Ascending aorta (tissue), 2 donors: ENCODE measurements at places on chromosomes 1 and 21.

DNA sequence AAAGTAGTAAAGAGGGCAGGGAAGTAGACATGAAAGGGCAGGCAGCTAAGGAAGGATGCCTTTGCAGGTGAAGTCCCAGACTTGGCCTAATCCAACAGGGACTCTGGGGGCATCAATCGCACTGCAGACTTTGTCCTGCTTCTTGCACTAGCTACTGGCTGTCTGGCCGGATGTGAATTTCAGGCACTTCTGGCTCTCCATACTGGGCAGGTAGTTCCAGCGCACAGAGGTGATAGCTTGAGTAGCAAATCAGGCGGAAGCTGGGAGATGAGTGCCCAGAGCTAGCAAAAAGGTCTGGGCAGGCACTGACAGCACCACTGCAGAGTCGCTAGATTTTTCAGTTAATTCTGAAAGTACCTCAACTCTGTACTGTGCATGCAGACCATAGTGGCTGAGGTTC lies 997 bp downstream of the RSPH1 start:
- no peak overlapping the region for H3K27ac ChIP-seq
- peak; percentile 46 for DNase-seq
- no peaks in the 10 kb centered on the region for H3K4me1 ChIP-seq
- H3K27me3 ChIP-seq, result no peaks in the 10 kb centered on the region

GRCh38 chr1:197066719-197067456 lies at the start of gene F13B:
Gene F13B, minus strand, starts transcription at chr1:197067260. Its CDS starts 37 bp downstream, at chr1:197067223.
- DNase-seq, result no peak
- no peaks in the 10 kb centered on the region for H3K27me3 ChIP-seq
- H3K4me1 ChIP-seq, result no peaks in the 10 kb centered on the region
- H3K4me3 ChIP-seq, result no peak within 1 kb of the TSS
- no peak within 1 kb of the TSS for H3K27ac ChIP-seq

DNA sequence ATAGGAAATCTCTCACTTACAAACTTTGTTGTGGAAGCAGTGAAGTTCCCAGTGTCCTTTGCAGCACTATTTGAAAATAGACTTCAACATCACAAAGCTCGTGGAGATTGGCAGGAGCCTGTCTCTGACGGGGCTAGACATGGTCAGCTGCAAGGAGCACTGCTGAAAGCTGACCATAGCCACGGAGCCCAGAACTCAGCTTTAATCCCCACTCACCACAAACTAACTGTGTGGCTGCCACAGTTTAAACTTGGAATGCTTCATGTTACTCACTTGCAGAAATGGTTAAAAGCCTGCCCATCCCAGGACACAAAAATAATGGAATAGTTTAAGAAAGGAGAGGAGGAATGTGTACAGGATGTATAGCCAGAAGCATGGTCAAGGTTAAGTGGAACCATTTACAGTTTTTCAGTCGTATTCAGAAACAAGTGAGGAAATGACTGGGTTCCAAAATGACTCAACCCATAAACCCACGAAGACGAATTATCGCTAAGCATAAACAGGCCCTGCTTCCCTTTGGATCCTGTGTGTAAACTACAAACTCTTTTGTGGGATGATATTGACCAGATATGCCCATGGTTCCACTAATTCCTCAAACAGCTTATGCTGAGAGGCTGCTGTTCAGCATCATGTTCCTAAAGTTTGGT lies 18.2 kb downstream of the DNALI1 start:
- no peaks in the 10 kb centered on the region for H3K27me3 ChIP-seq
- H3K4me1 ChIP-seq, result no peaks in the 10 kb centered on the region
- no peak overlapping the region for H3K27ac ChIP-seq

DNA sequence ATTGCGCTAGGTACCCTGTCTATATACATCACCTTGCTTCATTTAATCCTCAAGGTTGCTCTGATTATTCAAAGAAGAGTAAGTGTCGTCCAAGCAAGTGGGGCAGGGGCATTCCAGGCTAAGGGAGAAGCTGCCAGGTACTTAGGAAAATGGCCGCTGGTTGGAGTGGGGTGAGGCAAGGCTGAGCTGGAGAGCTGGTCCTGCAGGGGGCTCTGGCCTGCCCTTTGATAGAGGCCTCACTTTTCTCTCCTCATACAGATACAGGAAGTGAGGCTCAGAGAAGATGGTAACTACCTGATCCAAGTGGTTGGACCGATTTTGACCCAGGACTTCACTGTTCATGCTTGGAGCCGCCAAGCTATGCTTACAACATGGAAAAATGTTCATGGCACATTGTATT lies 86.9 kb upstream of the ZBTB40 start:
- no peak overlapping the region for H3K4me3 ChIP-seq
- no peak for DNase-seq
- H3K36me3 ChIP-seq, result no peaks in the 10 kb centered on the region
- H3K4me1 ChIP-seq, result no peaks in the 10 kb centered on the region

GRCh38 chr1:41323243-41323642 lies 38.0 kb upstream of the FOXO6 start:
- no peaks in the 10 kb centered on the region for H3K36me3 ChIP-seq
- no peak overlapping the region for H3K27ac ChIP-seq
- no peak overlapping the region for H3K4me3 ChIP-seq
- no peak for DNase-seq
- peaks cover 10% of the 10 kb centered on the region for H3K4me1 ChIP-seq

DNA sequence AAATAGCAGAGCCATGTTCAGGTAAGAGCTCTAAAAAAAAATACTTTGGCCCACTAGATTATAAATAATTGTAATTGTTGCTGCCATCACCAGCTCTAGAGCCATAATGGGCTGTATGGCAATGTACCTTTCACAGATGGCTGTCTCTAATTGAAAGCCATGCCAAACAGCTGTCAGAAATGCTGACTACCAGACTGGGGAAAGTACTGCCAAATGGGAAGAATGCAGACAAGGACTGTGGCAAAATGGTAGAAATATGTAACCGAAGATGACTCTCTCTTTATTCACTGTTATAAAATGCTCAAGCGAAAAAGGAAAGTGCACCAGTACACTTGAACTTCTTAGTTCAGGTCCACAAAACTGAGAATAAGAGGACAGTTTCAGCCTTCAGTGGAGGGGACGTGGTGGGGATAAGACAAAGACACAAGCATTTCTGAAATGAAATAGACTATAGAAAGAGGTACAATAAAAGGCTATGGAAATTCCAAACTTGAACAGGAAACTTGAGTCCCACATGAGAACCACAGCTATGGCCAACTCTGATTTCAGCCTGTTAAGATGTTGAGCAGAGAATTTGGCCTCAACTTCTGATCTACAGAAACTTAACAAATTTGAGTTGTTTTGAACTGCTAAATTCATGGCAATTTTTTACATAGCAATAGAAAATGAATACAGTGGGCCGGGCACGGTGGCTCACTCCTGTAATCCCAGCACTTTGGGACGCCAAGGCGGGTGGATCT lies 46.5 kb upstream of the LPGAT1 start:
- H3K27me3 ChIP-seq, result no peaks in the 10 kb centered on the region
- no peak overlapping the region for H3K4me3 ChIP-seq

- peak overlapping the region; percentile 99 for H3K27ac ChIP-seq
- H3K4me1 ChIP-seq, result peaks cover 15% of the 10 kb centered on the region
- no peaks in the 10 kb centered on the region for H3K27me3 ChIP-seq
- peak overlapping the region; percentile 100 for H3K4me3 ChIP-seq
- H3K36me3 ChIP-seq, result no peaks in the 10 kb centered on the region
- peak; percentile 51 for DNase-seq
Measured at GRCh38 chr1:22053861-22054770, 1.6 kb downstream of the CDC42 start.

DNA sequence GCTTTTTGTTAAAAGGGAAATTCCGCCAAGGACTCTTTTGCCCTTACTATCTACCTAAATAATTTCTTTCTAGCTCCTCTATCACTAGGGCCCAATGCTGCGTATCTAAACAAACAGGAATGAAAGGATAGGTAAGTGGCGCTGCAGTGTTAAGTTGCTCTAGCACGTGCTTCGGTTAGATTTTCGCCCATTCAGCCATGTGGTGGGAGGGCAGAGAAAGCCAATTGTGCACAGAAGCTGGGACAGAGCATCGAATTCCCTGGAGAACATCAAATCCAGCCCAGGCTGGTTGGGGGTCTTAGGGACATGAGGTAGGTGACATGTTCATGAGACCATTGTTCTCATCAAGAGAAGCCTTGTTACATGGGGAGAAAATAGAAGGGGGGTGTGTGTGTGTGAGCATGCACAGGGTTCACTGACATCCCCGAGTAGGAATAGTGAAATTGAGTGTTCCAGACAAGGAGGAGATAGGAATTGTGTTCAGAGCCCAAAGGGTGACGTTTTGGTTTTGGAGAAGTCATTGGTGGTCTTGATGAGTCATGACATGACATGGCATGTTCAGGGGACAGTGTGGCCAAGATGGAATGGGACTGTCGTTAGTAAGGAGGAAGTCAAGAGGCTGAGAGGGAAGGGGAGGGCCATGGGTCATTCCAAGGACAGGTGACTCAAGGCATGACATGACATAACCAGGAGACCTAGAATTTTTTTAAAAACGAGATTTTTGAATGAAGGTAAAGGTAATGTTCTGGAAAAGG lies 107.1 kb downstream of the TLR5 start:
- no peaks in the 10 kb centered on the region for H3K4me1 ChIP-seq
- no peaks in the 10 kb centered on the region for H3K27me3 ChIP-seq
- H3K4me3 ChIP-seq, result no peak overlapping the region
- no peaks in the 10 kb centered on the region for H3K36me3 ChIP-seq
- DNase-seq, result no peak
- no peak overlapping the region for H3K27ac ChIP-seq

- H3K27ac ChIP-seq, result no peak overlapping the region
- no peak overlapping the region for H3K4me3 ChIP-seq
- no peak for DNase-seq
- H3K27me3 ChIP-seq, result no peaks in the 10 kb centered on the region
- H3K36me3 ChIP-seq, result peaks cover 26% of the 10 kb centered on the region
- H3K4me1 ChIP-seq, result no peaks in the 10 kb centered on the region
Measured at GRCh38 chr1:25836695-25837094, 16.9 kb downstream of the MTFR1L start.

- no peak overlapping the region for H3K27ac ChIP-seq
- no peak for DNase-seq
- H3K4me1 ChIP-seq, result no peaks in the 10 kb centered on the region
- no peaks in the 10 kb centered on the region for H3K36me3 ChIP-seq
- H3K27me3 ChIP-seq, result no peaks in the 10 kb centered on the region
- H3K4me3 ChIP-seq, result no peak overlapping the region
Measured at GRCh38 chr1:36513676-36514473, 31.2 kb upstream of the CSF3R start.

DNA sequence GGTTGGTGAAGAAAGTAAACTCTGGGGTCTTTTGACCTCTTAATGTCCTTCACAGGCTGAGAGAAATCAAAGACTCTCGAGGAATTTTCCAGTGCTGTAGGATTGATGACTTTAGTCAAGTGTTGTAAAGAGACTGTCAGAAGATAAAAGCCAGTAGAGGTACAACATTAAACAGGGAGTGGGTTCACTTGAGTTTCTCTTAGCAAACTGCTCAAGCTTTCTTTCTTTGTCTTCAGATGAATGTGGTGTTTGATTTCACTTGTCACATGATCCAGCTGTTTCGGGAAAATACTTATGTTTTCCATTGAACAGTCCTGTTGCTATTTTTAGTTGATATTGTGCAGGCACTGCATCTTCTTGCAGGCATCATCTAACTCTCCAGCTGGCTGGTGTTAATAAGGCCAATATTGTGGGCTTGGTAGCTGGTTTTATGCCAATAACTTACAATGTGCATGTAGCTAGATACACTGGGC lies 45.6 kb downstream of the XCL2 start:
- no peaks in the 10 kb centered on the region for H3K4me1 ChIP-seq
- no peak overlapping the region for H3K4me3 ChIP-seq
- no peak for DNase-seq
- no peaks in the 10 kb centered on the region for H3K36me3 ChIP-seq
- H3K27me3 ChIP-seq, result no peaks in the 10 kb centered on the region

DNA sequence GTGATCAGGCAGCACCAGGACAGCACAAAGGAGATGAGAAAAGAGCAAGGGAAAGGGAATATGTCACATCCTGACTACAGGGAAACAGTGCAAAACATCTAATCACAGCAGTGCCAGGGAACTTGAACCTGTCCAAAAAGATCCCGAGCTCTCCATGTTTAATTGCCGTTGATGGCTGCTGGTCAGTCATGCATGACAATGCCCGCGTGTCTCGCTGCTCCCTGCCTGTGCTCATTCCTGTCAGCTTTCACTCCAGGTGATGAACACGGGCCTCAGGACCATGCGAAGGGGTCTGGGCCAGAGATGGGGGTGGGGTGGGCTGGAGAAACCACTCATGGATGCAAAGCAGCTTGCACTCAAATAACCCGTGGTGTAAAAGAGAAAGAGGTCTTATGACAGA lies 287.0 kb downstream of the GPATCH2 start:
- no peak for DNase-seq
- H3K4me3 ChIP-seq, result no peak overlapping the region
- H3K4me1 ChIP-seq, result no peaks in the 10 kb centered on the region
- H3K27me3 ChIP-seq, result no peaks in the 10 kb centered on the region
- no peak overlapping the region for H3K27ac ChIP-seq

- peaks cover 8% of the 10 kb centered on the region for H3K36me3 ChIP-seq
- no peaks in the 10 kb centered on the region for H3K27me3 ChIP-seq
- no peak overlapping the region for H3K4me3 ChIP-seq
- H3K4me1 ChIP-seq, result no peaks in the 10 kb centered on the region
Measured at GRCh38 chr1:111720274-111720976, 18.8 kb downstream of the INKA2 start.

- DNase-seq, result no peak
- H3K27ac ChIP-seq, result no peak overlapping the region
- no peaks in the 10 kb centered on the region for H3K27me3 ChIP-seq
- H3K4me1 ChIP-seq, result no peaks in the 10 kb centered on the region
- H3K4me3 ChIP-seq, result no peak overlapping the region
Measured at GRCh38 chr1:81259625-81260411, 540.9 kb upstream of the ADGRL2 start.

DNA sequence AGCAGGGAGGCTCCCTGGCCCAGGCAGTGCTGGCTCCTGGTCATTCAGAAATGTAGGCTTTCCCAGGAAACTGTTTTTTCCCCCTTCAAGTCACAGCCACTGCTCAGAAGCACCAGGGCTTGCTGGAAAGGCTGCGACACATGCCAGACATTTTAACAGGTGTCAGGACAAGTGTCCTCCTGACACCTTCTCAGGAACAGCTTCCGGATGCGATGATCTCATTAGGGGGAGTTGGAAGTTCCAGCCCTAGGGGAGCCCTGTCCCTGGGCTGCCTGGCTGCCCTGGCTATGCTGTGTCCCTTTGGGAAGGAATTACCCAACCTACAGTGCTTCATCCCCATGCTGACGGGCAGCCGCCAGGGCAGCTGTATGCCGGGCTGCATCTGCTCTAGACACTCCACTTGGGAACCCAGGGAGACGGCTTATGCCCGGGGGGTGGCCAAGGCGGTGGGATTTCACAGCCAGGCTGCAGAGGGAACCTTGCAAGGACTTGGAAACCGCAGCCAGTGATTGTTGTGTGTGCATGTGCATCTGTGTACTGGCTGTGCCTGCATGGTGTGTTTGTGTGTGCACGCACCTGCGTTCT lies 41.8 kb downstream of the AJAP1 start:
- no peaks in the 10 kb centered on the region for H3K4me1 ChIP-seq
- H3K27ac ChIP-seq, result no peak overlapping the region
- no peaks in the 10 kb centered on the region for H3K27me3 ChIP-seq
- no peaks in the 10 kb centered on the region for H3K36me3 ChIP-seq
- DNase-seq, result no peak
